ENCODE measurements at places on chromosomes 12 and 14. TPM values are rescaled to one million over a fixed set of nuclear protein-coding genes. Genes with fewer than 3 reads are reported as not detected.
A peak's percentile ranks its signal among the peaks of the same experiment; 100 is the strongest.

DNA sequence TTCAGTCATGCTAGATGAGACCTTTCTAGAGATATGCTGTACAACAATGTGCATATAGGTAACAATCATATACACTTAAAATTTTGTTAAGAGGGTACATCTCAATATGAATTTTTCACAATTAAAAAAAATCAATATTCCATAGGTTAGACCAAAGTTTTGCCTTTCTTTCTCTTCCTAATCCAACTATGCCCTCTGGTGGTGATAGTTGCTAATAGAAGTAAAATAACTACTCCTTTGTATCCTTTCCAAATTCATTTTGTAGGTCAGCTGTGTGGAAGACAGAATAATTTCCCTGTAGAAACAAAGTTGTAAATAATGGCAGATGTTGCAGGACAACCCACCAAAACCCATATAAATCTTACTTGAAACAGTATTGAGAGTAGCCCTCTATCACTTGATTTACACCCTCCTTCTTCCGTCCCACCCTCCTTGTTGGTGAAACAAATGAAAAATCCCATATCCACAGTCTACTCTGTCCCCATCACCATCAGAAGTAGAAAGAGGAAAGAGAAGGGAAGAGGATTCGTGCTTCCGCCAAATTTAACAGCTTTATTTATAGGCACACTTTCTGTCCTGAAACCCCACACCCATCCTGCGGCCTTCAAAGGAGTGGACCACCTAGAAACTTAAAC is 34.2 kb upstream of the KICS2 start:
- ATAC-seq: no peak

DNA sequence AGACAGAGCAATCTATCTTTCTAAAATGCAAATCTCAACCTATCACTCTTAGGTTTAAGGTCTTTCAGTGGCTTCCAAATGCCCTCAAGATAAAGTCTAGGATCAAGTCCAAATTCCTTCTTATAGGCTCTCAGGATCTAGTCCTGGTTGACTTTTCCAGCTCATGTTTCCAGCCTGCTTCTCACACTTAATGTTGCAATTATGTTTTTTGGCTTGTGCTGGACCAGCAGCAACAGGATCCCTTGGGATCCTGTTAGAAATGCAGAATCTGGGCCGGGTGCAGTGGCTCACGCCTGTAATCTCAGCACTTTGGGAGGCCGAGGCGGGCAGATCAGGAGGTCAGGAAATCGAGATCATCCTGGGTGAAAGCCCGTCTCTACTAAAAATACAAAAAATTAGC is 10.6 kb downstream of the GPR33 start:
- ATAC-seq: no peak

DNA sequence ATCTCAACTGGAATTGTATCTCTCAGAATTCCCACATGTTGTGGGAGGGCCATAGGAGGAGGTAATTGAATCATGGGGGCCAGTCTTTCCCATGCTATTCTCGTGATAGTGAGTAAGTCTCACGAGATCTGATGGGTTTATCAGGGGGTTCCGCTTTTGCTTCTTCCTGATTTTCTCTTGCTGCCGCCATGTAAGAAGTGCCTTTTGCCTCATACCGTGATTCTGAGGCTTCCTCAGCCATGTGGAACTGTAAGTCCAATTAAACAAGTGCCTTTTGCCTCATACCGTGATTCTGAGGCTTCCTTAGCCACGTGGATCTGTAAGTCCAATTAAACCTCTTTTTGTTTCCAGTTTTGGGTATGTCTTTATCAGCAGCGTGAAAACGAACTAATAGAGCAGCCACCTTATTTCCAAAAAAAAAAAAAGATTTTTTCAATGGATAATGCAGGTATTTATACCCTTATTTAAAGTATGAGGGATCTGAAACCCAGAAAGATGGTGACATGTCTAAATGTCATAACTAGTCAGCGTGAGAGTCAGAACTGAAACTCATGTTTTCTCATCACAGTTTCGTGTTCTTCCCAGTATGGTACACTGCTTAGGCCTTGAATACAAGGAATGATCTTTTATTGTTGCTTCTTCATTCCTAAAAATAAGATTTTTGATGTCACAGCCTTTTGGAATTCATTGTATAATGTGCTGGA is 89.6 kb downstream of the ERC1 start:
- ATAC-seq: no peak

- ATAC-seq: peak; percentile 73
Measured at GRCh38 chr14:104442631-104443390, 136.8 kb upstream of the C14orf180 start.

DNA sequence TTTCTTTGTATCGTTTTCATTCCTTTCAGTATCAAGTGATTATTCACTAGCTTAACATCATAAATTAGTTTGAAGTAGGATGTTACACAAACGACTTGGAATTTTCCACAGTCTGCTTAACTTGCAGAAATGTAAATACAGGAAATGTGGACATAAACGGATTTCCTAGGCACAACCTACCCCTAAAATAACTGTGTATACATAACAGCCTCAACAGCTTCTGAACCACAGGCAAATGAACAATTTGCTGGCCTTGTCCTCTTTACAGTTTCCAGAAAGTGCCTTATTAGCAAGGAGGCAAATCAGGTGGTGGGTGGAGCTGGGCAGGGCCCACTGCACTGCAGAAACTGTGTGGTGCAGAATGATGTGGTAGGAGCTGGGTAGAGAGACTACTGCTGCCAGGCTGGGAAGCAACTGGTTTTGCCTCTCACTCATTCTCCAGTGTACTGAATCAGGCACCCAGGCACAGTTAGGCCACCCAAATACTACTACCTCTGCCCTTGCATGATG is 14.1 kb downstream of the DRAM1 start:
- ATAC-seq: no peak

- ATAC-seq: no peak
Measured at GRCh38 chr12:126454581-126454980, 1389.3 kb downstream of the AACS start.

DNA sequence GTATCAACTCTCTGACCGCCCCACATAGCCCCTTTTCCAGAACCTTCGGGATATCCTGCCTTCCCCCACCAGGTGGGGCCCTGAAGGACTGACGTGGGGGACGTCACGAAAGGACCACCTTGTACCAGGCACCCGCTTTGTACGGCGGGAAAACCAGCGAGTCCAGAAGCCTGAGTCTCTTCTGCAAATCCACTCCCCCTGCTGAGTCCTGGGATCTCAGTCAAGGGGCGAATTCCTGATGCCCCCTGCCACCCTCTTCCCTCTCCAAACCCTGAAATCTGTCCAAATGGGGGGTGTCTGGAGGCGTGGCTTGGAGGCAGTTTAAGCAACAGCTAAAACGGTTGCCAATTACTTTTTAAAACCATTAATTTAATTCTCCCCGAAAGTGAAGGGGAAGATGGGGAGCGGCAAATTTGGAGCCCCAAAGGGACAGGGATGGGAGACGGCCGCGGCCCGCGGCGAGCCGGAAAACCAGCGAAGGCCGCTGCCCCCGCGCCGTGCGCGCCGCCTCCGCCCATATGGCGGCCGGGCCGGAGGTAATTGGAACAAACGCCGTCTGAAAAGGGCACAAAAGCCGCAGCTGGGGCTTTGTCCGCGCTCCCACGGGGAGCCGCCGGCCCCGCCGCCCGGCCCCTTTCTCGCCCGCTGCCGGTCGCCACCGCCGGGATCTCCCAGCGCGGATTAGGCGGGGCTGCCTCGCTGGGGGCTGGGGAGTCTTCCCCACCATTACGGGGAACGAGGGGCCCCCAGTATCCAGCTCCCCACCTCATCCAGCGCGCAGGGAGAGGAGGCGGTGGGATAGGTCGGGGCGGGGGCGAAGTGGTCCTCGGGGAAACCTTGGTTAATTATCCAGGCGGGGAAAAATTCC is 6.6 kb downstream of the LHX5 start:
- no peak for ATAC-seq

GRCh38 chr14:64364907-64365306 is 23.2 kb upstream of the MTHFD1 start:
- ATAC-seq: peak; percentile 47

- no peak for ATAC-seq
Measured at GRCh38 chr14:37844614-37845013, 249.2 kb downstream of the TTC6 start.

- ATAC-seq: no peak
Measured at GRCh38 chr12:31732926-31733548, 4.2 kb upstream of the AMN1 start.

DNA sequence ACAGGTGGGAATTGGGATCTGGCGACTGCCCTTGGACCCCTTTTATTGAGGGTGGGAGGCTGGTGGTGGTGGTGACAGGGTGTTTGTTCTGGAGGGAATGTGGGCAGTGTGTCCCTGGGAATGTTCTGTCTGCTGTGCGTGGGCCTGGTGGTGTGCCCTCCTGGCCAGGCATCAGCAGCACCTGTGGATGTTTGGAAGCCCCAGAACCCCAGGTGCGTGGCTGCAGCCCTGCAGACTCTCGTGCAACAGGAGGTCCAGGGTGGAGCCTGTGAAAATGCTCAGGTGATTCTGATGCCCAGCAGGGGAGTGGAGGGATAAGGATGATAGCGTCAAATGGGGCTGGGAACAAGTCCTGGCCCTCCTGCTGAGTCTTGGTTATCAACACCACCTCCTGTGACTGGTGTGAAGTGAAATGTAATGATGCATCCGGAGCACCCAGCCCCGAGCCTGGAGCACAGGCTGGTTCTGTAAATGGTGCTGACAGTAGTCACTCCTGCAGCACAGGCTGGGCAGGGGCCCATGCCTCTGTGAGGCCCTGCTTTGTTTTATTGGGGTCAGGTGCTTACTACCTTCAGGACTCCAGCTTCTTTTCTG is 176.6 kb downstream of the TSPAN9 start:
- ATAC-seq: no peak

DNA sequence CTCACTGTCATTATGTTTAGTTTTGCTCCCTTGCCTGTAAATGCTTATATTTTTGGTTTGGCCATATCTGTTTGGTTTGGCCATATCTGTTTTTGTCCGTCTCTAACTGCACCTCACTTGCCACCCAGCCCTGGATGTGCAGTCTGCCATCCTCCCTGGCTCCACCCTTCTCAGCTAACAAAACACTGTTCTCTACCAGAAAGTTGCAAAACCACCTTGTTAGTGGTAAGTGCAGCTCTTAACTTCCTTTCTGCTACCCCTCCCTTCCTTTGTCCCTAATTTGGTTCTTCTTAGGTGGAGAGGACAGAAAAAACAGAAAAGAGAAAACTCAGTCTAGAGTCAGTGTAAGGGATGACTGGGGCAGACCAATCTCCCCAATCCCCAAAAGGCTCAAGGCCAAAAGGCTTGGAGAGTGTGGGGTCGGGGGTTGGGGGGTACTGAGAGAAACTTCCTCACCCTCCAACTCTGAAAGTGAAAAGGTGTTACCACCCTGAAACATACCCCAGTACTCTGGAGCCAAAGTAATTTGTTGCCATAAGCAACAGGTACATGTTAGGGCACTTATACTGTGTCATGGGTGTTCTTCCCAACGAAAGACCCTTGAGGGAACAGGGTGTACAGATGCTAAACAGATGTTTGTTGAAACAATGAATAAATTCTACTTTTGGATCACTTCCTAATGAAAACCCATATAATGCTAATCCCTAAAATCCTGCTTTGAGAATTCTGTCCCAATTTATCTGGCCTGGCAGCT is 5.0 kb downstream of the BIN2 start:
- ATAC-seq: no peak

DNA sequence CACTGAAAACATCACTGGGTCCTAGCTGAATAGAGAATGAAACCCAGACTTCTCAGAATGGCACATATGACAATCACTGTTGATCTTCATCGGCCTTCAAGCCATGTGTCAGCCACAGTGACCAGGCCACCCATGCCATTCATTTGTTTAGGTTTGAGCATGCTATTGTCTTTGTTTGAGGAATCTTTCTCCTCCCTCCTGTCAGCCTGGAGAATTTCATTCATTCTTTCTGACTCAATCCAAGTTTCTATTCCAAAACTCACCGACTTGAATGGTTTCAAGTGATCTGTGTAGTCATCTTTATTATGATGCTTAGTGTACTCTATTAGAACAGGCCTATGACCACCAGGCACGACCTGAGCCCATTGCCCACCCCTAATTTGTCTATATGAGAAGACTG is 106.3 kb downstream of the ETNK1 start:
- ATAC-seq: no peak

GRCh38 chr14:73365727-73366126 is 92.6 kb downstream of the NUMB start:
- ATAC-seq: no peak

- ATAC-seq: no peak
Measured at GRCh38 chr12:44015333-44015941, 179.6 kb downstream of the TMEM117 start.

GRCh38 chr14:42185718-42186117 is 579.0 kb downstream of the LRFN5 start:
- ATAC-seq: no peak

GRCh38 chr14:69650948-69651369 is 39.6 kb downstream of the SUSD6 start:
- ATAC-seq: peak; percentile 36

GRCh38 chr14:36949371-36949770 is 223.0 kb downstream of the SLC25A21 start:
- ATAC-seq: no peak

GRCh38 chr12:39372204-39372925 is 70.6 kb downstream of the KIF21A start:
- ATAC-seq: no peak

- ATAC-seq: no peak
Measured at GRCh38 chr12:92502417-92503028, 200.3 kb upstream of the PLEKHG7 start.

GRCh38 chr12:52126605-52127578 is 47.4 kb downstream of the SMIM41 start:
- ATAC-seq: no peak

The OR4E2 gene
- not detected for total RNA-seq

The DCTN2 gene
- total RNA-seq: 184 TPM

The CYP46A1 gene
- total RNA-seq: 1.3 TPM

The HNF1A gene
- not detected for total RNA-seq

The KCNC2 gene
- total RNA-seq: 0.85 TPM

The DHH gene
- 0.38 TPM for total RNA-seq

The LPAR5 gene
- 0.21 TPM for total RNA-seq

The AQP2 gene
- total RNA-seq: 0.14 TPM

The CISTR gene
- total RNA-seq: not detected

Data from motor neuron (in vitro differentiated cells).